ENCODE measurements at places on chromosomes 5 and 9.

DNA sequence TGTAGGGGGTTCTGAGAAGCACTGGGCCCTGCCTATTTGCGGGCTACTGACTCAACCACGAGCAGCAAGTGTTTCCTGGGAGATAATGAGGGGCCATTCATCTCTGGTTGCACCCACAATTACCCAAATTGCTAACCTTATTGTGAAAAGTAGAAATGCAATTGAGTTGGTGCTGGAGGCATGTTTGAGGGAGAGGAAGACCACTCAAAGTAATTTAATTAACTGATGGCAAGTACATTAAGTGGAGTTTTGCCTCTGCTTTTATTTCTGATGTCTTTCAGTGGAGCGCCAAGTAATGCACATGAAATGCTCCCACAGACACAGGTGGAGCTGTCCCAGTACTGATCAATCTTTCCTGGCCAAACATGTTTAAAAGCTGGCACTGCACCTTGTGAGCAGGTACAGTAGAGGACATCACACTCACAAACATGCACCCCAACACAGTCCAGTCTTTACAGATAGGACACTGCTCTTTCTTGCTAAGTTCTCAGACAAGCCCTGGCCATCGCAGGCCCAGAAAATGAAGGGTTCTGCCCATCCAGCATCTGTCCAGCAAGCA is 195.4 kb downstream of the HSPA4 start:
- no peak for DNase-seq

GRCh38 chr5:24141046-24141445 is 503.7 kb downstream of the CDH10 start:
- DNase-seq = no peak

DNA sequence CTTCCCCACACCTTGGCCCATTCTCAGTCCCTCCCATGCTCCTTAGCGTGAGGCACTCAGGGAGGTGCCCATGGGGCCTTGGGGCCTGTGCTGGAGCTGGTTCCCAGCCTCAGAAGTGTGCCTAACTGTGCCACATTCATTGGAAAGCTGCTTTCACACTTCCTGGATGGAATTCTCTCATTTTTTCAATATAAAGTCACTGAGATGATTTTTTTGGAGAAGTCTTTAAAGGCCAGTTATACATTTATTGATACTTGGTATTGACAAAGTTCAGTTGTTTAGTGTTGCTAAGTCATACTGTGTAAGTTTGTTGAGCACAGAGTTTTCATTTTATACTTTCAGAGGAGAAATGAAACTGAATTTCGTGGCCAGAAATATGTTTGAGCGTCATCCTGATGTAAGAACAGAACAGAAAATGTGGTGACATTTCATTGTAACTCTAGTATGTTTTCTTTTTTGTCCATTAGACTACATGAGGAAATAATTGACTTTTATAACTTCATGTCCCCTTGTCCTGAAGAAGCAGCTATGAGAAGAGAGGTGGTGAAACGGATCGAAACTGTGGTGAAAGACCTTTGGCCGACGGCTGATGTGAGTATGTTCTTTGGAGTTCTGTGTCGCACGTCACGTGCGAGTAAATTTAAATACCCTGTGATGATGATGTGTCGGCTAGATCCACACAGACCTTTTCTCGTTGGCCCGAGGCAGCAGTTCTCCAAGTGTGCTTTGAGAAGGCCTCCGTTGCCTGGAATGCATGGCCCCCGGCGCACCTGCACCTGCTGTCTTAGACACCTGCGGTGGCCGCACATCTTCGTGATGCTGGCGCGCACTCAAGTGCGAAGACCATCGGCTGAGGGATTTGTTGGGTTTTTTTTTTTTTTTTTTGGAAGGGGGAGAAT is 24.1 kb downstream of the TENT4A start:
- DNase-seq = no peak

DNA sequence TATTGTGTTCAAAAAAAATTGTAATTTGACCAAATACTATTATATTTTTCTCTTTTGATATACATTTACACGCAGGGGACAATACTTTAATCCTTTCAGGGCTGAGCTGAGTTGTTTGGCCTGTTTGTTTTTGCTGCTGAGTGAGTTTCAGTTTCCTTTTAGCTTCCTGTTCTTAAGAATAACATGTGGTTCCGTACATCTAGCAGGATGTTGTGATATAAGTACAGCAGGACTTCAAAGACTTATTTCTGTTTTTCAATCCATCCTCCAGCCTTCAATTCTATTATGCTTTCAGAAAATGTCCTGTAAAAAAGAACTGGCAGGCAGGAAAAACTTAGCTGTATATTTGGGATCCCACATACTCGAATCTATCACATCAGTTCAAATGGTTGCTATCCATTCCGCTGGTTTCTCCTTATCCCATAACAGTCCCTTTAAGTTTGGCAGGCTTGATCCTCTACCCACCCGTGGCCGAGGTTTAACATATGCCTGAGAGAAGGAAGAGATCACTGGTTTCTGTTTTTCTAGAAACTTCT is 1037.3 kb upstream of the ACO1 start:
- peak; percentile 40 for DNase-seq

DNA sequence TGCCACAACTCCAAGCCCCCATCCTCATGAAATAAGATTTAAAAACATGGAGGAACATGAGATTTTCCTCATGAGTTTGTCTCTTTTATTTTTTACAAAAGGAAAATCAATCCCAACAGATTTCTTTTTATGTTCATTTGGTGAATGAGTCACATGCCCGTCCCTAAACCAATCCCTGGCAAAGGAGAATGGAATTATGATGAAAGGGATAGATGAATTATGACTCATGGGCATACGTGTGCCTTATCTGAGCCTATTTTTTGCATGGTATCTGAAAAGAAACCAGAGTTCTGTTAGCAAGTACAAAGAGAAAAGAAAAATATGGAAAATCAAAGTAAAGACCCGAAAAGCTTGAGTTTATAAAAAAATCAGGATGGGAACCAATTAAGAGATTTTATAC is 267.5 kb upstream of the TMEM161B start:
- DNase-seq = no peak

DNA sequence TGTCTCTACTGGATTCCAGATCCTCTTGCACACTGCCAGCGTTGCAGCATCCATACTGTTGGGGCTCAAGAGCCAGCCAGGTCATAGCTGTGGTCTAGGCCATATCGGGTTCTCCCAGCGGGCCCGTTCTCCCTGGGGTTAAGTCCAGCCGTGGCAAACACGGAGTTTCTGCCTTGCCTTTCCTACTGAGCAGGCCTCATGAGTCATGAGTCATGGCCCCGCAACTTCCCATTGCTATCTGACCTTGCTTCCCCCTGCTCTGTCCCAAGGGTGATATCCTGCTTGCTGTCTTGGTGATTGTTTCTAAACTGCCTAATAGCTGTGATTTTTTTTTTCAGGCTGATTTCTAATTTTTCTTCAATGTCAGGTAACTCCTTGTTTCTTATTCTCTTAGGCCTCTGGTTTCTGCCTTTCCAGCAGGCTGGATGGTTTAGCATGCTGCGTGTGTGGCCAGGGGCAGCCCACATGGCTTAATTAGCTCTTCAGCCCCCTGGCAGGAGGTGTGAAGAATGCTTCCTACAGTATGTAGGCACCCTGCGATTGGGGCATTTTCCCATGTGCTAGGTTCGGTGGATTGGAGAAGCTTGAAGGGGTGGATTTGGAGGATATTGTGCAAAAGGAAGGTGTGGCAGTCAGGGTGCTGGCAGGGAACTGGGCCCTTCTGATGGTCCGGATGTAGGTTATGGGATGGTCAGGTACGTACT is 18.7 kb downstream of the DAPK1 start:
- DNase-seq = peak; percentile 38

DNA sequence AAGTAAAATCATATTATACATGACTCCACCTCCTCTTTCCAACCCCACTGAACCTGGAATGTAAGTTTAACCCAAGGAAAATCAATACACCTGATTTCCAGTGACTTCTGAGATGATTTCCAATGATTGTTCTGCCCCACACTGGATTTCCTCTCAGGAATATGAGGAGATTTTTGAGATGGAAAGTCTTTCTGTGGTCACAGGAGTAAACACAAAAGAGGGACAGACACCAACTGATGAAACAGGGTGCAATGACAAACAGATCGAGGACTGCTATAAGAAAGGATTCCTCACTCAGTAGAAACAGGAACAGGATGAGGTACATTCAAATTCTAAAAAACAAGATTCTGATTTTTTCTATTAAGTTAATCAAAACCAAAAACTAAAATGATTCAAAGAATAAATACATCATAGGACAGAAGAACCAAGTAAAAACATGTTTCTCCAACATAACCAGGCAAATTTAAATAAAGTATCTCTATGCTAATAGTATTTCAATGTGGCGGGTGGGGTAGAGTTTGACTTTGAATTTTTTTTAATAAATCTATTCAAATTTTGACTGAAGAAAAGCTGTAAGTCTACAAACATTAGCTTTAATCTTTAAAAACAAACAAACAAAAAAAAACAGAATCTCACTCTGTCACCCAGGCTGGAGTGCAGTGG is 42.1 kb downstream of the DTWD2 start:
- no peak for DNase-seq

- no peak for DNase-seq
Observed at GRCh38 chr5:109961751-109962150, 272.0 kb downstream of the MAN2A1 start.

All from ACHN (cell line).